ENCODE measurements at places on chromosomes 16 and 17.

GRCh38 chr17:8126491-8127066 is 2.7 kb upstream of the HES7 start:
- DNase-seq = no peak

DNA sequence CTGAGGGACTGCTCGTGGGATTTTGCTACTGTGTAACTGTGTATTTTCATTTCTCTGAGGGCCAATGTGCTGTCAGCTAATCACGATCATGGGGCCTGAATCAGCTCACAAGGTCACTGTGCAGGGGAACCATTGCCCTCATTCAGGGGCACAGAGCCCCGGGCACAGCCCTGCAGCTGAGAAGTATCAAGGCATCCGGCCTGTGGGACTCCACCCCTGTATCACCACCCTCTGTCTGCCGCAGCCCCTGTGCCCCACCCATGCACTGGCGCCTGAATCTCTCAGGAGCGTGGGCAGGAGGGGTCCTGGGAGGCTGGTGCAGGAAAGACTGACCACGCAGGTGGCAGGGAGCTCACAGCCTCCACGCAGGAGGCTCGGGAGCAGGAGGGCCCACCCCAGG is 43.4 kb upstream of the RASD1 start:
- DNase-seq = no peak

DNA sequence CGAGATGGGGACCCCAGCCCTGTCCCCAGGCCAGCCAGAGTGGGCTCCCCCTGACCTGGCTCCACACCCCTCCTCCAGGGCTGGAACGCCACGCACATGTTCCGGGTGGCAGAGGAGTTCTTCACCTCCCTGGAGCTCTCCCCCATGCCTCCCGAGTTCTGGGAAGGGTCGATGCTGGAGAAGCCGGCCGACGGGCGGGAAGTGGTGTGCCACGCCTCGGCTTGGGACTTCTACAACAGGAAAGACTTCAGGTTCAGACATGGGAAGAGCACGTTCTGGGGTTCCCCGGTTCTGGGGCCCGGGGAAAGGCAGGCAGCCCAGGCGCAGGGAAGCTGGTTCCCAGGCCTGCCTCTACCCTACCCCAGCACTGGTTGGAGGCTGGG is 4.6 kb downstream of the ACE start:
- DNase-seq = no peak

- no peak for DNase-seq
Measured at GRCh38 chr17:71398800-71399219, 722.0 kb upstream of the SOX9 start.
